ENCODE measurements at places on chromosomes 7 and 10. TPM values are rescaled to one million over a fixed set of nuclear protein-coding genes. Genes with fewer than 3 reads are reported as not detected.
A peak's percentile ranks its signal among the peaks of the same experiment; 100 is the strongest.

DNA sequence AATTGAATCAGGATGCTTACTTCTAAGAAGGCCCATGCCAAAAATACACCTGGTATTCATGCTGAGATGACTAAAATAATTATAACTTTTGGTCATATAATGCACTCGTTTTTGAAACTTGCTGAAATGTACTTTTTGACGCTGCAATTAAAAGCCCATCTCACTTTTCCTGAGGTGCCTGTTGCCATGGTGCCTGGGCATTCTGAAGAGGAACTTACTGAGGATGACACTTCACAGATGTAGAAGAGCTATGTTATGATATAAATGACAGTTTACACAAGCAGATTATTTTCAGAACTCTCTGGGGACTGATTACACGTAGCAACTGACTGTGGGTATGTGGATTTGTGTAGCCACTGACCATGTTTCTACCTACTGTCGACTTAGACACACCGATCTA is 182.4 kb downstream of the TPK1 start:
- no peak for DNase-seq

Gene SCRN1
- total RNA-seq, result 2.1 TPM

DNA sequence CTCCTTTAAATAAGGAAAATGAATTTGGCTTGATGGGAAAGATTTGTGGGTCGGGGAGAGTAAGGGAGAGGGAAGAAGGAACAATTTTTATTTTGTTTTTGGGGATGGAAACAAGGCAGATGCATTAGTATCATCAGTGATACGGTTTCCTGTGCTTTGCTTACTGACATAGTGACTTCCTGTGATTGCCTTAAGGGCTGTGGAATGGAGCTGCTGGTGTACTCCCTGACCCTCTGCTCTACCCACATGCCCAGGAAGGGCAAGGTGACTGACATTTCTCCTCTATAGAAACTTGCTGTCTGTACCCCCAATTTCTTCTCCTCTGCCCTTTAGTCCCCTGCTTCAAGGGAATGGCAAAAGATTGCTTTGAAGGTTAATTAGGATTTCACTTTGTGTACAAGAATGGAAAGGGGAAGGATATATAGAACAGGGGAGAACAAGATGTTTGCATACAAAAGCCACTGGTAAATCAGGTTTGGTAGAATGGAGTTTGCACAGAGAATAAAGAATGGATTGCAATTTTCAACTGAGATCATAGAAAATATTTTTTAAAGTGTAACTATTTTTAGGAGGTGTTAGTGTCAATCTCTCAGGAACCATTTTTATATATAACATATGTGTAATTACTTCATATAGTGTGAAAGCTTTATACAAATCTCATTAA is 129.0 kb upstream of the AGR3 start:
- DNase-seq, result peak; percentile 18

- peak; percentile 9 for DNase-seq
Observed at GRCh38 chr7:46468753-46469356, 547.8 kb upstream of the IGFBP3 start.

Gene PAX4
- not detected for total RNA-seq

GRCh38 chr7:93509303-93509702 is 65.2 kb downstream of the CALCR start:
- DNase-seq, result no peak

- no peak for DNase-seq
Observed at GRCh38 chr10:78899996-78900714, 168.6 kb upstream of the ZMIZ1 start.

DNA sequence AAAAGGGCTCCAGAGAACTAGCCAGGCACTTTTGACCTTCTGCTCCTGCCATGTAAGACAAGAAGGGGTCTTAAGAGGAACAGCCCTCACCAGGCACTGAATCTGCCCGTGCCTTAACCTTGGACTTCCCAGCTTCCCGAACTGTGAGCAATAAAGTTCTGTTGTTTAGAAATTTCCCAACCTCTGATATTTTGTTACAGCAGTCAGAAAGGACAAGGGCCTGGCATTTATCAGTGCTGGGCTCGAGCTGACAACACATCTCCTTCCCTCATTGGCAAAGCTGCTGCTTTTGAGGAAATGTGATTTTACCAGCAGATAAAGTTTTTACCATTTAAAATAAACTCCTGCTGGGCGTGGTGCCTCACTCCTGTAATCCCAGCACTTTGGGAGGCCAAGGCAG is 103.5 kb downstream of the GPR26 start:
- DNase-seq, result no peak

DNA sequence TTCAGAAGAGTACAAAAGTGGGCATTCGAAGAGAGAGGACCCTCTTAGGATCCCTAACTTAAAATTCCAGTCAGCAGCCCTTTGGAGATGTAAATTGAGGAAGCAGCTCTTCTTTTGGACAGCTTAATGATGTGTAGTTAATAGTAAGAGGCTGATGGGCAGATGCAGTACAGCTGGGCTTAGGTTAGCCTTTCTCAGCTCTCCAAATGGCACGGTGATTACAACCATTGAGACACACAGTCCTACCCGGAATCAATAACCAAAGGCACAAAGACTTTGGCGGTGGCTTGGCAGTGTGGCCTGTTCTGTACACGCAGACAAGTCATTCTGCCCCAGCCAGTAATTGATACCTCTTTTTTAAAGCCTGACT is 26.8 kb downstream of the GAD2 start:
- DNase-seq, result no peak

- DNase-seq, result peak; percentile 73
Observed at GRCh38 chr7:151051108-151051507, 2.8 kb downstream of the ASIC3 start.

GRCh38 chr10:18528292-18528691 is 123.1 kb downstream of the NSUN6 start:
- no peak for DNase-seq

DNA sequence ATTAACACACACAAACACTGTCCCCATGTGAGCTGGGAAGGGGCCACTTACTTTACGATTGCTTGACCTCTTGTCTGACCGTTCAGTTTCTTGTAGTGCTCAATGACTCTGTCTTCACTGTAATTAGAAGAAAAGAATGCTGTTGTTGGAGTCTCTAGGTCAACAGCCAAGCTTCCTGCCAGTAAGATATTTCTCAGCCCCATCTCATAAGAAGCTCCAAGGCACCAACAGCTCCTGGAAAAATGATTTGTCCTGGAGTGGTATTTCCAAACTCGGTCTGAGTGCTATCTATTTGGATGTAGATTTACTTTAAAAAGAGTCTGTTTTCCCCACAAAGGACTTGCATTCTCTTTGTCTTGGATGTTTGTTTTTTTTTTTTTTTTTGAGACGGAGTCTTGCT is 153.7 kb downstream of the PRPF18 start:
- DNase-seq, result no peak

GRCh38 chr10:93596539-93596938 is 4.5 kb downstream of the RBP4 start:
- DNase-seq, result no peak

Gene LRIT1
- not detected for total RNA-seq

DNA sequence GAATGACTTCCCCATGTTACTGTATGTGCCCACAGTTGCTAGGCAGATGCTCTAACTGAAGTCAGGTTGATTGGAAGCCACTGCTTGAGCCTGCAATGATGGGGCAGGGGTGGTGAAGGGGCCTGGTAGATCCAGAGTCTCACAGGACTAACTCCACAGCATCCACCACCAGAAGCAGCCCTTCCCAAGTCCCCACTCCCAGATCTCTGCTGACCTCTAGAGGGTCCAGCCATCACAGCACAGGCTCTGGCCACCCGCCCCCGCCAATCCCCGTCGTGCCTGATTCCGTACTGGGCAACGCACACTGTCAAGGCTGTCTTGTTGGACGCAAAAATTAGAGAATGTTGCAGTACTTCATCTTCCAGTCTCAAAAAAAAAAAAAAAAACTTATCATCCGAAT is 136.8 kb upstream of the PDE1C start:
- no peak for DNase-seq

DNA sequence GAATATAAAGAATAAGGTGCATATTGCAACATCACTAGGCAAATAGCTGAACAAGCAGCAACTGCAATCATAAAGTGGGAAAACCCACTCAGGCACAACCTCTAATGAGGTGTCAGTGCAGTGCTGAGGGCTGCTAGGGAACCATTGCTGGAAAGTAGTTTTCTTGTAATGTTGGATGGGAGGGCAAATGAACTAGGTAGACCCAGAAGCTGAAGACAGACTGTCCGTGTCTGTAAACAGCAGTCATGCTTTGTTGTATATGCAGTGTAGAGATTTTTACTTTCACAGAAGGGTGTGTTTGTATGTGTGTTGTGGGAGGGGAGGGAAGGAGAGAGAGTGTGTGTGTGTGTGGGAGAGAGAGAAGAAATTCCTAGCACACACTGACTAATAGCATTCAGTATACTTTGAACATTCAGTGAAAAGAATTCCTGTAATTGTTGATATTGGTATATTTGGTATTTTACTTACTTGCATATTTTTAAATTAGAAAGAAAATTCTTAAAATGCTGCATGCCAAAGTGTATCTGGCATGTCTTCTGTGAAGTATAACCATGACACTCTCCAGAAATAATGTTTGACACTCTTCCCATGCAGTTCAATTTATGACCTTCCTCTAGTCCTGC is 28.8 kb downstream of the ITGB8 start:
- no peak for DNase-seq

GRCh38 chr7:149790146-149790548 is 16.8 kb upstream of the ZNF467 start:
- DNase-seq, result peak; percentile 60

Gene UCN3
- total RNA-seq, result not detected

Gene OPALIN
- not detected for total RNA-seq

Gene LLCFC1
- total RNA-seq, result not detected

DNA sequence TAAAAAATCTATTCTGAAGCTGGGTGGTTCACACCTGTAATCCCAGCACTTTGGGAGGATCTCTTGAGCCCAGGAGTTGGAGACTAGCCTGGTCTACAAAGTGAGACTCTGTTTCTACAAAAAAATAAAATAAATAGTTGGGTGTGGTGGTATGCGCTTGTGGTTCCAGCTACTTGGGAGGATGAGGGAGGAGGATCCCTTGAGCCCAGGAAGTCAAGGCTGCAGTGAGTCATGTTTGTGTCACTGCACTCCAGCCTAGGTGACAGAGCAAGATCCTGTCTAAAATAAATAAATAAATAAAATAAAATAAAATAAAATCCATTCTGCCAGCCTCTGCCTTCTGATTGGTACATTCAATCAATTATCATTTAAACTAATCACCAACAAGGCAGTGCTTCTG is 17.5 kb downstream of the ZNF33A start:
- DNase-seq, result no peak

GRCh38 chr10:78838141-78838657 is 230.6 kb upstream of the ZMIZ1 start:
- DNase-seq, result no peak

- DNase-seq, result no peak
Observed at GRCh38 chr10:71260622-71261325, 48.4 kb downstream of the UNC5B start.

- DNase-seq, result no peak
Observed at GRCh38 chr7:85483177-85483576, 296.3 kb upstream of the SEMA3D start.

GRCh38 chr7:13751766-13752165 is 237.7 kb downstream of the ETV1 start:
- no peak for DNase-seq

- DNase-seq, result peak; percentile 88
Observed at GRCh38 chr10:79067241-79068202, 1.2 kb upstream of the ZMIZ1 start.

DNA sequence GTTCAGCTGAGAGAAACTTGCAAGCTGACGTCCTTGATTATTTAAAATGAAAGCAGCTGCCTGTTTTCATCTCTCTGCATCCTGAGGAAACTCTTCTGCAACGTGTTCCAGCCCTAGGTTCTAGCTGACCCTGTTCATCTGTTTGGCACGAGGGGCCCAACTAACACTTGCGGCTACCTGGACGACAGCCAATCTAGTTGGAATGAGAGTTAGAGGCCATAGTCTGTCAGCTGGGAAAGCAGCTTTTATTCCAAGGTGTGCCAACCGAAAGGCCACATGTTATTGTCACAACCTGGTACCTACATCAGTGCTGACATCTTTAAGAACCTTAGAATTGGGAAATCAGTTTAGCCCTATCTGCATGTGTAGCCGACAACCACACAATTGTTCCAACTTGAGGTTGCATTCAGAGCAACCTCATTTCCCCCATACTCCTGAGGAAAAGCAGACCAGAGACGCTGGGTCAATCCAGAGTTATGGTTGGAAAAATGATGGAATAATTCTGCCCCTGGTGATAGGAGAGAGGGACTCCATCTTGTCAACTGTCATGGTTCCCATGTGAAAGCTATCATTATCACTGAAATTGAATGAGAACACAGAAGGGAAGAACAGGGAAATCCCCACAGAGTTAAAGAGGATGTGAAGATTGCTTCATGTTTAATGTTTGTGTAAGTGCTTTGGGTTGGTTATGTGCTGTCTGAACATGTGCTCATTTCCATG is 121.6 kb downstream of the EGFR start:
- no peak for DNase-seq

Gene TFR2
- 8.7 TPM for total RNA-seq

GRCh38 chr10:10418387-10418786 is 599.3 kb upstream of the CELF2 start:
- DNase-seq, result peak; percentile 27

DNA sequence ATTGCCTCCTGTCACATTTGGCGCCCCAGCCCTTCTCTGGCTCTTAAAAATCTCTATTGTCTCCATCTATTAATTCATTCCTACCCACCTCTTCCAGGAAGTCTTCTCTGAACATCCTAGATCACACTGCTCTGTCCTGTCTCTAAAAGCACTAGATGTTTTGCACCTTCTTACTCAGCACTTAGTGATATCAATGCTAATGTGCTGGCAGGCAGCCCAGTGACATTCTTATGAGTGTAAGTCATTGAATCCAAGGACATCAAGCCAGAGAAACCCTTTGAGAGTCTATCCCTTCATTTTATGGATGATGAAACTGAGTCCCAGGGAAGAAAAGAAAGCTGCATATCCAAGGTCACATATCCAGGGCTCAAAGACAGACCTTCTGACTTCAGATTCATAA is 48.3 kb upstream of the PAX2 start:
- peak; percentile 52 for DNase-seq

All from activated CD4-positive, alpha-beta memory T cell treated with anti-CD3 and anti-CD28 coated beads for 36 hours (primary cell).